ENCODE measurements at places on chromosomes 16 and 17.
A peak's percentile ranks its signal among the peaks of the same experiment; 100 is the strongest.

GRCh38 chr16:86569701-86570447, 3.2 kb downstream of the FOXC2 start:
- DNase-seq = no peak

- DNase-seq = no peak
These were observed 26.1 kb downstream of the TEX2 start for GRCh38 chr17:64236827-64237403.

DNA sequence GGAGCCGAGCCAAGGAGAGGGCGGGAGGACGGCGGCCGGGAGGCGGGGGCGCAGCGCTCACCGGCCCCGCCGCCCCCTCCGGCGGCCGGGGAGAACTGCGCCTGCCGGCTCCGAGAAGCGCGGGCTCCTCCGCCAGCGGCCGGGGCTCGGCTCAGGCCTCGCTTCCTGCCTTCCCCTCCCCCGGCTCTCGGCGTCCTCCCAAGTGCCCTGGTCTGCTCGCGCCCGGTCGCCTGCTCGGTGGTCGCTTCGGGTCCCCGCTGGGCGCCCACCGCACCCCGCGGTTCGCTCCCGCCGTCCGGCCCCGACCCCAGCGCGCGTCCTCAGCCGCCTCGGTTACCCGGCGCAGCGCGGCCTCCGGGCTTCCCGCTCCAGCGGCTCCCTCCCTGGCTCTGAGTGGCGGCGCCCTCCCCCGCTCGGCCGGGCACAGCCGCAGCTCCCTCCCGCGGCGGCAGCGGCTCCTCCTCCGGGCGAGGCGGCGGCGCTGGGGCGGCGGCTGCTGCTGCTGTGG, 313 bp downstream of the UBTF start:
- DNase-seq = peak; percentile 59

DNA sequence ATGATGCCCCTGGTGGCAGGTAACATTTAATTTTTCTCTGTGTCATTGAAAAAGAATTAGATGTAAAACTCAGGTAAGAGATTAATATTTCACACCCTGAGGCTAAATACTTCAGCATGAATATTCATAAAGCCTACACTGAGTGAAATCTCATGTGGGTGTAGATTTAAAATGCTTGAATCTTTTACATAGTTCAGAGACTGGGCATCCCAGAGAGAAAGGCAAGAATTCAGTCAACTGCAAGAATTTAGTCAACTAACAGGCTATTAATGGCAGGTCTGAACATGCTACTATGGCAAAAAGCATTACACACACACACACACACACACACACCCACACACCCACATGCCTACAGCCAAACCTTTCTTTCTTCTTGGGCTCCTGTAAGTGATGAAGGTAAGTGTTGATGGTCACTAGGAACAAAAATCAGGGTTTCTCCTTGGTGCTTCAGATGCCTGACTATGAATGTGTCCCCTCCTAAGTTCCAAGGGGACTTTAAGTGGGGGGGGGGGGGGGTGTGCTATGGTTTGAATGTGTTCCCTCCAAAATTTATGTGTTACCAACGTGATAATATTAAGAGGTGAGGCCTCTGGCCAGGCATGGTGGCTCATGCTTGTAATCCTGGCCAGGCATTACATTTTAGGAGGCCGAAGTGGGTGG, 63.7 kb upstream of the PSMD7 start:
- DNase-seq = no peak

- peak; percentile 1 for DNase-seq
These were observed 13.4 kb downstream of the MFSD6L start for GRCh38 chr17:8785547-8786413.

DNA sequence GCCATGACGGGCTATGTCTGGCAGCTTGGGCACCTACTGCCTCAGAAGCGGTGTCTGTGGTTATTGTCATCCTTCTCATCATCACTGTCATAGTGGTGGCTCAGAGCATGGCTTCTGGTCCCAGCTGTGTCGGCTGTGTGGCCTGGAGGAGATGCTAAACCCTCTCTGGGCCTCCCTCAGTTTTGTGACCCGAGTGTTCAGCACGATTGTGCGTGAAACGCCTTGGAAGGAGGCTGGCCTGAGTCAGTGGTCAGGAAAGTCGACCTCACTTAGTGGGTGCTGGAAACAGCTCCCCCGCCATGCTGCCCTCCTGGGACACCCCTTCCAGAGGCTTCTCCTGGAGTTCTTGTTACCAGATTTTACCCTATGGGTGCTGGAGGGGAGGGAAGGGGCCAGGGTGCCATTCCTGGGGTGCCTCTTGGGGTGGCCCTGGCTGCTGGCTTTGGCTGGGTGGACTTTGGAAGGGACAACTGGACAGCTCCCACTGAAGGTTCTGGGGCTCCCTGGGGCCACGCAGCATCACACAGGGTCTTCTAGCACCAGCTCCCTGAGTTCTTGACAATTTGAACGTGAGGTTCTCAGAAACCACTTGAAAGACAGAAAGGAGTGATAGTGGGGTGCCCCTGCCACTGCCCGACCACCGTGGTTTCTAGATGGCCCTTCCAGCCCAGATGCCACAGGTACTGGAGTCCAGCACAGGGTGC, 226.5 kb upstream of the GSE1 start:
- DNase-seq = no peak

GRCh38 chr17:12624211-12624610, 41.5 kb upstream of the MYOCD start:
- no peak for DNase-seq

GRCh38 chr16:83653785-83654184, 154.0 kb upstream of the HSBP1 start:
- no peak for DNase-seq

DNA sequence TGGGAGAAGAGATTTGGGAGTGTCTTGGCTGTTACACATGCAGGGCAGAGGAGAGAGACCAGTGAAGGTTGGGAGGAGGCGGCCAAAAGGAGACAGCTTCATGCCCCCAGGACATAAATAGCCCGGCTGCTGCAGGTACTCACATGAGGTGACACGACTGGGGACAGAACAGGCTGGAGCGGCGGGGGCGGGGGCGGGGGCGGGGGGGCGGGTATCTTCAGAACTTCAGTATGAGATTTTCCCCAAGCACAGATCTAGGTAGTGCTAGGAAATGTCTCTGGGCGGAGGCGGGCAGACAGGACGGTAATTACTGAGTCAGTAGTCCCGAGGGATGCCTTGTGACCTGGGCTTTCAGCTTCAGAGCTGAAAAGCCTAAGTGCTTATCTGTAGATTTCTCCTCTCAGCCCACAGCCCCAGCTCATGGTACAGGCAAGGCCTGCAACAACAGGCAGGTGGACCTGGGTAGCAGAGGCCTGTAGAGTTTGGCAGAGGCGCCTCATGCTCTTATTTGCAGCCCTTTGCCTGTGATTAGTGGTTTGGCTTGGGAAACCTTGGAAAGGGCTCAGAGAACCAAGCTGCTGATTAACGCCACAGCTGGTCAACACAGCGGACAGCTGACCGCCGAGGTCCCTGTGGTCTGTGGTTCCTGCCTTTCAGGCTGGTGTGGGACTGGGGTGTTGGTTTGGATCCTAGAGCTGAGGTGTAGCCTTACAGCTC, 24.5 kb downstream of the UNK start:
- no peak for DNase-seq

DNA sequence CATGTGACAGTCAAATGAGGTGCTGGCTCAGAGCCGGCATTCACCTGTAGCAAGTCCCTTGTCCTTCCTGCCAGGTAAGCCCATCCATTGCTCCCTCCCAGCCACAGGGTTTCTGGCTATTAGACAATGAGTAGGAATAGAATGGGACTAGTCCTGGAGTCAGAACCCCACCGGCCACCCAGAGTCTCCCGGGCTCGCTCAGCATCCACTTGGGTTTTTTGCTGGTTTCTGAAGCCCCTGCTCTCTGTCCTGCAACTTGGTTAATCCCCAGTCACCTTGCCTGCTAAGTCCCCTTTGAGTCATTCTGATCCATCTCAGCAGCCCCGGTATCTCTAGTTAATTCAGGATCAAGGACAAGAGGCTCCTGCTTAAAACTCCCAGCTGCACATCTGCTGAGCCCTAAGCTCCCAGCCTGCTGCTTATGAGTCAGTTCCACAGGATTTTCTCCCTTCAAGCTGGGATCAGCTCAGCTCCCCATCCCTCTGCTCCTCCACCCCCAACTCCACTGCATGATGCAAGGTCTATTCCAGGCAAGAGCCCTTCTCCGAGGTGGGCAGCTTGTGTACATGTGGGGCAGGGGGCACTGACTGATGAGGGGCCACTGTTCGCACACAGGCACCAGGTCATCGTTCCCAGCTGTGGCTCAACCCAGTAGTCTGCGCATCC, 19.9 kb upstream of the MRPS23 start:
- DNase-seq = no peak

- no peak for DNase-seq
These were observed 24.3 kb upstream of the MGAT5B start for GRCh38 chr17:76843703-76844484.

DNA sequence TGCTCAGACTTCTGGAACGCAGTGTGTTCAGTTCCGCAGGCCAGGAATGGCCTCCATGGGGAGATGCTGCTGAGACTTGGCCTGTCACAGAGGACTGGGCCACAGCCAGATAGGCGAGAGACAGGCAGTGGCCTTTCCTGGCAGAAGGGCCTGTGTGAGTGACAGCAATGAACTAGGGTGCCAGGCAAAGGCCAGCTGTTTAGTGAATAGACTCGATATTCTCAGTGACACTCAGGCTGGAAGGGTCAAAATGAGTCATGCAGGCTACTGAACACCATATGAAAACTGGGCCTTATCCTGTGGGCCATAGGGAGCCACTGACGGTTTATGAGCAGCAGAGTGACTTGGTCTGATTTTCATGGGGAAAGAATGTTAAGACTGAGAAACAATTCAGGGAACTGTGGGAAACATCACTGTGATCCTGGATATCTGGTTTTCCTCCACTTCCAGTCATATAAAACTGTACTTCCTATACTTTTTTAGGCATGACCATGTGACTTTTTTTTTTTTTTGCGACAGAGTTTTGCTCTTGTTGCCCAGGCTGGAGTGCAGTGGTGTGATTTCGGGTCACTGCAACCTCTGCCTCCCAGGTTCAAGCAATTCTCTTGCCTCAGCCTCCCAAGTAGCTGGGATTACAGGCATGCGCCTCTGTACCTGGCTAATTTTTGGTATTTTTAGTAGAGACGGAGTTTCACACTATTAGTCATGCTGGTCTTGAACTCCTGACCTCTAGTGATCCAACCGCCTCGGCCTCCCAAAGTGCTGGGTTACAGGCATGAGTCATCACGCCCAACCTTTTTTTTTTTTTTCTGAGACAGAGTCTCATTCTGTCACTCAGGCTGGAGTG, 5.2 kb upstream of the NUBP1 start:
- DNase-seq = no peak

- DNase-seq = no peak
These were observed 3.6 kb downstream of the CRAMP1 start for GRCh38 chr16:1615761-1616160.

GRCh38 chr17:81189016-81189415, 23.0 kb upstream of the AATK start:
- DNase-seq = no peak

DNA sequence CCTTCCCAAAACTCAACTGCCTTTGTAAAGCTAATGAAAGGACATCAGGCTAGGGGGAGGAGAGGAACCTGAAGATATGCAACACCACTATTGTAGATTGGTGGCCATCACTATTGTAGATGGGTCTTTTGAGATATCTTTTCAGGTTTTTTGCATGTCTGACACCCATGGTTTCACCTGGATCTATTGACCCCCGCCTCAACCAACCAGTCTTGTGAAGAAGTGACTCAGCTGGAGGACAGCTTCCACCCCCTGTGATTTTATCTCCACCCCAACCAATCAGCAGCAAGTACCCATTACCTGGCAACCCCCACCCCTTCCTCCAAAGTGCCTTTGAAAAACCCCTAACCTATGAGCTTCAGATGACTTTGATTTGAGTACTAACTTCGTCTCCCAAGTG, 382.6 kb upstream of the GOT2 start:
- no peak for DNase-seq

GRCh38 chr16:825341-826061, 25.0 kb upstream of the GNG13 start:
- no peak for DNase-seq

- no peak for DNase-seq
These were observed 68.0 kb downstream of the SHISA6 start for GRCh38 chr17:11309033-11309432.

DNA sequence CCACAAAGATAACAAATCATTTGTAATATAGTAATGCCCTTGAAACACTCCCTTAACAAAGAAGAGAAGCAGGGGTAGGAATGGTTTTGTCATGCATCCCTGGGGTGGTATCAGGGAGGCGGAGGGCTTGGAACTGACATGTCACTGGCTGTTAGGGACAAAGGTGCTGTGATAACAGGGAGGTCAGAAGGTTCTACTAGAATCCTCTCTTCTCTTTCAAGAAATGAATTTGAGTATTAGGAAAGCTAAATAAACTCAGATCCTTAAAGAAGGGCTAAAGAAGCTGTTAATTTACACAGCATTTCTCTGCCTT, 65.4 kb upstream of the ADAMTS18 start:
- DNase-seq = no peak

GRCh38 chr17:81160747-81161453, 4.4 kb upstream of the PVALEF start:
- no peak for DNase-seq

DNA sequence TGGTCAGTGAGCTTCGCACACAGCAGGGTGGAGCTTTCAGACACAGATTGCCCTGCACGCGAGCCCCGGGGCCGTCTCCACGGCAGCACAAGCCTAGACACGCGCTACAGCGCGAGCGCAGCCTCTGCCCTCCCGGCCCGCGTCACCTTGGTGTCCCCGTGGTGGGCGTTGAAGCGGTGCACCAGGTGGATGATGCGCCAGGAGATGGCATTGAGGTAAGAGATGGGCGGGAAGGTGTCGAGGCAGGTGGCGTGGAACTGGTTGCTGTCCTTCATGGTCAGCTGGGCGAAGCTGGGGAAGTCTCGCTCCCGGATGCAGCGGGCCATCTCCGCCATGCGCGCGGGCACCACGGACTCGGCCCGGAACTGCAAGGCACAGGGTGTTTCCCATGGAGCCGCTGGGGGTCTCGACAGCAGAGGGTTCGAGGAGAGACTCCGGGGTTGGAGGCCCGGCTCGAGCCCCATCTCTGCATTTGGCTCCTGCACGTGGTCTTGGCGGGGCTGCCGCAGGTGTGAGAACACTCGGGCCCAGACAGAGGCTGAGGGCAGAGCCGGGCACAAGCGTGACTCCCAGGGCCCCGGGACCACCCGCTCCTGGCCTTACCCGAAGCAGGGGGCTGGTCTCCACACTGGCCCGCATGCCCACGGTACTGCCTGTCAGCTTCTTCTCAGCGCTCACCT, 4.3 kb upstream of the CYBA start:
- DNase-seq = no peak

- peak; percentile 22 for DNase-seq
These were observed 60.4 kb downstream of the SLFN11 start for GRCh38 chr17:35312790-35313711.

- DNase-seq = peak; percentile 49
These were observed 237.3 kb upstream of the WSCD1 start for GRCh38 chr17:5832886-5833285.

- no peak for DNase-seq
These were observed 9.4 kb downstream of the B3GNT9 start for GRCh38 chr16:67141391-67141790.

- no peak for DNase-seq
These were observed 6.7 kb downstream of the SMIM5 start for GRCh38 chr17:75639771-75640555.

- peak; percentile 46 for DNase-seq
These were observed 989 bp upstream of the DUSP14 start for GRCh38 chr17:37488607-37489196.

Measured in COR-L47 (cell line).